ENCODE measurements at places on chromosomes 12 and 14.

- DNase-seq, result peak; percentile 35
Observed at GRCh38 chr12:64669270-64669842, 59.1 kb downstream of the RASSF3 start.

GRCh38 chr14:70915415-70915814 is 8.2 kb downstream of the PCNX1 start:
- DNase-seq, result no peak

GRCh38 chr14:29274890-29275596 is 508.5 kb downstream of the FOXG1 start:
- DNase-seq, result no peak

- no peak for DNase-seq
Observed at GRCh38 chr12:94145191-94145983, 3.0 kb upstream of the PLXNC1 start.

DNA sequence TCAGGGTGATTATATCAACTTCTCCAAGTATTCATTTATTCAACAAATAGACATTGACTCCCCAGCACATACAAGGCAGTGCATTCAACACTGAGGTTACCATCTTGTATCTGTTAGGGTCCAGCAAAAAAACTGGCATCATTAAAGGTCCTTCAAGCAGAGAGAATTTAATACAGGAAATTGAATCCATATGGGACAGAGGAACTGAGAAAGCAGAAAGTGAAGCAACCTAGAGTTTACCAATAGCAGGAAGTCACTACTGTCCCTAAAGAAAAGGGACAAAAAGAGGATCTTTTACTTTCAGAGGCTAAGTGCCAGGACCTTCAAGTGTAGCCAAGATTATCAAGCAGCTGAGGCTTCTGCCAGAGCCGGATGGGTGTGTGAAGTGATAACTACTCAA is 237.8 kb upstream of the TBX3 start:
- no peak for DNase-seq

GRCh38 chr14:97408937-97409815 is 612.0 kb downstream of the VRK1 start:
- DNase-seq, result peak; percentile 29

- no peak for DNase-seq
Observed at GRCh38 chr12:95258151-95258550, 40.5 kb downstream of the VEZT start.

DNA sequence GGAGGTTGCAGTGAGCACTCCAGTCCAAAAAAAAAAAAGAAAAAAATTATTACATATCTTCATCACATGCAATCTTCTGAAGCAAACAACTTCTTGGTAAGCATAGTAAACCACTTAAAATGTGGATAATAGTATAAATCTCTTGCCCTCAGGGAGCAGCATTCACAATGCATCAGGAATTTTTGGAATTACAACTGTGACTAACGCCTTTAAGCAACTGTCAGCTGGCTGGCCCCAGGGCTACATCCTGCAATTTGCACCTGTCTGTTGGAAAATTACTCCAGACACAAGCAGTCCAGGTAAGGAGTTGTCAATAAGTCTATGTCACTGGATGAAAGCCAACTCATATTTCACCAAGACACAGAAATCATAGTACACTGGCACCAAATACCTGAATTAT is 5.5 kb upstream of the SLC7A7 start:
- DNase-seq, result no peak

- DNase-seq, result no peak
Observed at GRCh38 chr14:33342299-33342974, 403.8 kb downstream of the NPAS3 start.

DNA sequence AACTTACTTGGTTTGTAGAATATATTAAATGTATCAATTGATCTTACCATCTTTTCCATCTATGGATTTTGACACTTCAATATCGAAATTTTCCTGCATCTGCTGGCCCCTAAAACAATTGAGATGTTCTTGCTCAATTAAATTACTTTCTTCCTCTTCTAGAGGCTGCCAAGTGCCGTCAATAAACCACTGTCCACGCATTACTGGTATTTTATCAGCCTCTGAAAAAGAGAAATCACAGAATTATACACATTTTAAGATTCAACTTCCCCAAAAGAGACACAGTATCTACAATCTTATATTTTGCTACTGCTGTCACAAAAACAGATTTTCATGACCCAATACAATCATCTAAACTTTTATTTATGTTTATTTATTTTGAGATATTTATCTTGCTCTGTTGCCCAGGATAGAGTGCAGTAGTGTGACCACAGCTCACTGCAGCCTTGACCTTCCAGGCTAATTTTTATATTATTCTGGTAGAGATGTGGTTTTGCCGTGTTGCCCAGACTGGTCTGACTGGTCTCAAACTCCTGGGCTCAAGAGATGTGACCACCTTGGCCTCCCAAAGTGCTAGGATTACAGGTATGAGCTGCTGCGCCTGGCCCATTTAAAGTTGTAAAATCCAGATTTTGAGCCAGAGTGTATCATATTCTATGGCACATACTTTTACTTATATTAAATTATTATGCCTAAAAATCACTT is 49.3 kb downstream of the DDHD1 start:
- DNase-seq, result no peak

- DNase-seq, result no peak
Observed at GRCh38 chr12:50398931-50399330, 1.8 kb upstream of the LARP4 start.

- no peak for DNase-seq
Observed at GRCh38 chr12:102746963-102747362, 170.1 kb downstream of the PAH start.

DNA sequence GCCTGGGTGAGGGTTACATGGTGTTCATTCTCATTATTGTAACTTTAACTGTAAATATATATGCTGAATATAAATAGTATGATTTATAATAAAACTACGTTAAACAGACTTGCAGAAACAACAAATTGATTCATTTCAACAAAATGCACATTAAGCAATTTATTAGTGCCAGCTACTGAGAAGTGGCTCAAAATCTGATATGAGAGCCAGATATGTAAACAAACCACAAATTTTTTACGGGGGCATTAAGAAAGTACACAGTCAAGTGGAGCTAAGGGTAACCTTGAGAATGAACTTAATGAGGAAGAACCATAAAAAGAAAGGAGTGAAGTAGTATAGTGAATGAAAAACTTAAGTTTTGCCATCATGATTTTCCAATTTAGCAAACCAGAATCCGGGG is 40.3 kb downstream of the CEP128 start:
- DNase-seq, result no peak

GRCh38 chr12:128033473-128033872 is 233.5 kb upstream of the TMEM132C start:
- DNase-seq, result no peak

GRCh38 chr12:45907955-45908354 is 82.4 kb downstream of the SCAF11 start:
- DNase-seq, result no peak

DNA sequence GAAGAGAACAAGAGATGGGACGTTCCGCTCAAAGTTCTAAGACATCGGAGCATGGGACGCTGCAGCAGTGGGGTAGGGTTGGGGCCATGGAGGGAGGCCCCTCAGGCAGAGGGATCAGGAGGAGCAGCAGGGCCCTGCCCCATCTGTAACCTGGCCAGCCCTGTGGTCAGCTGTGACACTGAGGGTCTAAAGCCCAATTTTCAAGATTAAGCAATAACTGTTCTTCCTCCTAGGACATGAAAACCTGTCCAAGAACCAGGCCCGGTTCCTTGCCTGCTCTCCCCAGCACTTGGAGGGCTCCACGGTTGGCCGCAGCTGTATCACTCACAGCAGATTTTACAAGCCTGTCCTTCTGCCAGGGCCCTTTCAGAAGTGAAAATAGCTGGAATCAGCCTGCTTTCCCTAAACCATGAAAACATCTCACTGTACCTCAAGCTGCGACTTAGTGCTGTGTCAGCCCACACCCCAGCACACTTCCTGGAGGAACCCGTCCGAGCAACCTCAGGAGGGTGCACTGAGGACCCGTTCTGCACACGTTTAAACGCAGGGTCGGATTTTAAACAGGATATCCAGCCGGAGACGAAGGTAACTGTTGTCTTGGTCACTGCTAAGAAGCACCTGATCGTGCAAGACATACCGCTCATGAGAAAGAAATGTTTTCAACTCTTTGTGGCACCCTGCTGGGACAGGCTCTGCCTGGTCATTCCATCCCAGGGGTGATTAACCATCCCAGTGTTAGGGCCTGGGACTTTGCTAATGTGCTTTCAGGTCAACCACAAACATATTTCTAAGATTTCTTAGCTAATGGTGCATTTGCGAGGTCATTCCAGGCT is 201.9 kb upstream of the DIO3 start:
- DNase-seq, result no peak

DNA sequence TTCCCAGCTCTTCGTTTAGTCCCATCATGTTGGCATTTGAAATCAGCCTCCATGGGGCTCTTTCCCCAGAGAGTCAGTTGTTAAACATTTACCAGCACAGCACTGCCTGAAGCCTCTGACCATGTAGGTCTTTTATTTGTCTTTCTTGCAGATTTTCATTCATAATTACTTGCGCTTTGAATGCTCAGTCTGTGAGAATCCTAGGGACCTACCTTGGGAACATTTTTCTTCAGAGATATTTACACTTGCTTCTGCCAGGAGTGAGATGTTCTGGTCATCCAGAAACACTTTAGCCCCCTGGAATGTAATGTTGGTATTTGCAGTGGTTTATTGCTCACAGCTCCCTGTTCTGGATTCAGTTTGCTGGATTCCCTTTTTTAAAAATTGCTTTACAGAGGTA is 41.7 kb downstream of the RPH3A start:
- DNase-seq, result no peak

DNA sequence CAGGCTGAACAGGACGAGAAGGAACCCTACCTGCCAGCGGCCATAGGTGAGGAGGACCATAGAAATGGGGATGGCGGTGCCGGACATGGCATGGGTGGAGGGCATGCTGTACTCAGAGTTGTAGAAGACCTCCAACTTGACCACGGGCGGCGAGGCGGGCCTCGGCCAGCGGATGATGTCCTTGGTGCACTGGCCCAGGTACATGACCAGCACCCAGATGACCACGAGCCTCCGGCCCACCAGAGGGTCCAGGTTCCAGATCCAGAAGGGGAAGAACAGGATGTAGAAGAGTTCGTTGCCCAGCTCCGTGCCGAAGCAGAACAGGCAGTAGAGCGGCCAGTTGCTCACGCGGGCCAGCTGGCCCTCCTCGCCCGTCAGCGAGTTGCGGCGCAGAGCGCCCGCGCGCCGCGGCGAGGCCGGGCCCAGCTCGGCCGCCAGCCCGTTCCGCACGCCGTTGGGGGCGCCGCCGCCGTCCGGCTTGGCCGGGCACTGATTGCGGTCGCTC is 582 bp downstream of the SGPP1 start:
- DNase-seq, result no peak

GRCh38 chr14:101586531-101587430 is 25.5 kb downstream of the DIO3 start:
- DNase-seq, result no peak

DNA sequence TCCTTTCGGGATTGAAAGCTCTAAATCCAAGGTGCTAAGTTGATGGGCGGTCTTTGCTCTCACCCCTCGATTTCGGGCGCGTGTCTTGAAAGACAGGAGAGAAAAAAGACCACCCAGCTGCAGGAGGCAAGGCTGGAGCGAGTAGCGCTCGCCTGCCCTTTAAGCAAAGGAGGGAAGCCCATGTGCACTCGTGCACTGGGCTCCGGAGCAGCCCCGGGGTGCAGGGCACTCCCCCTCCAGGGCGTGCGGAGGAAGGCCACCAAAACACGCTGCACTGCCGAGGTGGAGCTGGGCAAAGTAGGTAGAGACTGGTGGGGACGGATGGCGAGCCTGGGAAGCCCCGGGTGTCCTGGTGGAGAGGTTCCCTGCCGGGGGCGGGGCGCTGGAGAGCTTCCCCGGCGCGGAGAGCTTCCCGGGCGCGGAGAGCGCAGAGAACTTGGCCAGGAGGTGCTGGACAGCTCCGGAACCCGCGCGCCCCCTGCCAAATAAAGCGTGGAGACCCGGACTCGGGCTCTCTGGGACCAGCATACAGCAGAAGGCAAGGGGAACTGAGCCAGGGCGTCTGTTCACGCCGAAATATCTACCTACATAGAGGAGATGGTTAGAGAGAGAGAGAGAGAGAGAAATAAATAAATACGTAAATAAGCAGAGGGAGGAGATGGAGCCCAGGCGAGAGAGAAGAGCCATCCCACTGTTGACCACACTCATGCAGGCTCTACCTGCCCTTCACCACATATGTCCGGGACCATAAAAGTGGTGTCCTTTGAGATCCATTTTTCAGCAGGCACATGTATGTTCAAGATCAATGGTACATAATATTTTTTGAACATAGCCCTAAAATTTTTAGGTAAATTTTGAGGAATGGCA is 662 bp upstream of the NELL2 start:
- DNase-seq, result peak; percentile 34

GRCh38 chr14:61430066-61430757 is 108.8 kb downstream of the PRKCH start:
- no peak for DNase-seq

DNA sequence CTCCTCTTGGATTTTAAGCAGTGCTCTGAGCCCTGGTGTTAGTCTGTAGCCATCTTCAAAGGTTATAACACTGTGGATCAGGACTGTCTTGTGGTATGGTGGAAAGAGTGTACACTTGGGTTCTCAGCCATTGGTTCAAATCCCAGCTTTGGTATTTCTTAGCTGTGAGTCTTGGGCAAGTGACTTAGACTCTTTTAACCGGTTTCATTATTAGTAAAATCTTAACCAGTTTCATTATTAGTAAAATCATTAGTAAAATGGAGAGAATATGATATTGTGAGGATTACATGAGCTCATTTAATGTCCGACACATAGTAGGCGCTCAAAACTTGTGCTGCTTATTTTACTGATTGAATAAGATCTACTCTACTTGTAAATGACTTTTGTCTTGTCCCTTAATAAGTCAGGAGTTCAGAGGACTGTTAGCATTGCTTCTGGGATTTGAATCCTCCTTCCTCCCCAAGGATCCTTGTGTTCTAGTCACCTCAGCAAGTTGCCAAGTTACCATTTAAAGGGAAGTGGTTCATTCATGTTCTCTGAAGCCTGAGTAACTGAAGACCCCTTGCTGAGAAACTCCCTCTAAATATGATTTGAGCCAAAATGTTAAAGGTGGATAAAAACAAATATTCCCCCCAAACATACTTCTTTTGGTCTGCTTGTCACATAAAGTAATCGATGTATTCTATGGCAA is 12.4 kb downstream of the TTLL5 start:
- DNase-seq, result no peak

DNA sequence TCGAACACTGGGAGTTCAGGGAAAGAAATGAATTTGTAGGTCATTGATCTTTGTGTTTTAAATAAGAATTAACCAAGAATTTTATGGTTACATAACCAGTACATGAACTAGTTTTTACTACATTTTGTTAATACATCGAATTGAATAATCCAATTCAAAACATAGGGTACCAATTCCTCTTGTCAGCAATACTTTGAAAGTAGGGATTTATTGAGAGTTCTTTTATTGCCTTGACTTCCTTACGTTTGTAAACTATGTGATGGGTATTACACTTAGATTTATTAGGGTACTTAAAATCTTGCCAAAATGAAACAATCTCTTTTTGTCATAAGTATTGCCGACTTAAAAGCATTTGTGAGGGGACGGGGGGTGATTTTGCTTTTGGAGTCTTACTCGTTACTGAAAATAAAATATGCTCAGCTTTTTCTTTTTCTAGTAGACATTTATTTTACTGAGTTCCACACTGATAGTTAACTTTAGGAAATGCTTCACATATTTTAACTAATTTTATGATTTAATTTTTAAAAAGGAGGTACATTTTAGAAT is 22.4 kb downstream of the SOCS2 start:
- DNase-seq, result no peak

GRCh38 chr14:32090686-32091085 is 13.6 kb downstream of the ARHGAP5 start:
- no peak for DNase-seq
